ENCODE measurements at places on chromosomes 7 and 10.

DNA sequence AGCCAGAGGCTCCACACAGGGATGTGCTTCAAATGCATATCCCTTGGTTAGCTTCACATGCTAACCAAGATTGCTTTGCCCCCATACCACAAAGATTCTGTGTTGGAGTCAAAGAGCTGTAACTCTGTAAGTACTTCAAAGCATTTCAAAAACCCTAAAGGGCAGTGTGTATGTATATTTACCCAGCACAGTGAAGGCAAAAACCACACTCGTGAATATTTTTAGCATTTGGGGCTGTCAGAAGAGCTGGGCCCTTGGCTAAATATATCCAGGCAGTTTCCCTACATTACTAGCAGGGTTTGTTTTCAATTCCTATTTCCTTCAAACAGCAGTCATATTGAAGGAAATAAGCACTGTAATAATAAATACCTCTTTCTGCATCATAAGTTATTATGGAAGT is 84.2 kb upstream of the STEAP1B start:
- H3K27me3 ChIP-seq = no peaks in the 10 kb centered on the region
- H3K4me3 ChIP-seq = no peak overlapping the region
- peaks cover 41% of the 10 kb centered on the region for H3K4me1 ChIP-seq
- DNase-seq = no peak
- no peak overlapping the region for H3K27ac ChIP-seq
- no peaks in the 10 kb centered on the region for H3K36me3 ChIP-seq

DNA sequence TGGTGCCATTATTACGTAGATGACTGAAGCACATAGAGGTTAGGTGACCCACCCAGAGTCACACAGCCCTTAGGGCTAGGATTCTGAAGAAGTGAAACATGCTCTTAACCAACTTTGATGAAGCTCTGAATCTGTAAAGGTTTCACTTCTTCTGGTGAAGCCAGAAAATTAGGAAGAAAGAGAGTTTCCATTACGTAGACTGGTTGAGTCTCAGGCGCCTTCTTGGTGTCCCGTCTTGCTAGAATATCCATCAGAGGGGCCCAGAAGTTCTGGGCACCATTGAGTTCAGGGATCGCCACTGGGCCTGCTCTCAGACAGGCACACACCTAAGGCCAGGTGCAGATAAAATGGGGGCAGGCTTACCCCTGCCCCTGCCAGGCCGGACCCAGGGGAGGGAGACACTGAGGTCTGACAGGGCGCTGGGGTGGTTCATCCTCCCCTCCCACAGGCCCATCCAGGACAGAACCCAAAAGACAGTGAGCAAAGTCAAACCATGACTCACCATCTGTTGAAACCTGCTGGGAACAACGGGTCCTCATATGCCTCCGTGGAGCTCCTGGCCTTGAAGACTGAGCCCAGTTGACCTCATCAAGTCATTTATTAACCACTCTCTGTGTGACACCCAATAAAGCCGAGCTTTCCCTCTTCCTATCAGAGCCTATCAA is 33.2 kb downstream of the DRGX start:
- no peak overlapping the region for H3K4me3 ChIP-seq
- H3K27me3 ChIP-seq = no peaks in the 10 kb centered on the region
- no peaks in the 10 kb centered on the region for H3K36me3 ChIP-seq
- H3K27ac ChIP-seq = no peak overlapping the region
- peaks cover 20% of the 10 kb centered on the region for H3K4me1 ChIP-seq
- no peak for DNase-seq

- no peak for DNase-seq
- H3K36me3 ChIP-seq = peaks cover 20% of the 10 kb centered on the region
- peaks cover 35% of the 10 kb centered on the region for H3K4me1 ChIP-seq
- H3K27me3 ChIP-seq = no peaks in the 10 kb centered on the region
Measured at GRCh38 chr7:151077705-151078232, 2.8 kb downstream of the FASTK start.

DNA sequence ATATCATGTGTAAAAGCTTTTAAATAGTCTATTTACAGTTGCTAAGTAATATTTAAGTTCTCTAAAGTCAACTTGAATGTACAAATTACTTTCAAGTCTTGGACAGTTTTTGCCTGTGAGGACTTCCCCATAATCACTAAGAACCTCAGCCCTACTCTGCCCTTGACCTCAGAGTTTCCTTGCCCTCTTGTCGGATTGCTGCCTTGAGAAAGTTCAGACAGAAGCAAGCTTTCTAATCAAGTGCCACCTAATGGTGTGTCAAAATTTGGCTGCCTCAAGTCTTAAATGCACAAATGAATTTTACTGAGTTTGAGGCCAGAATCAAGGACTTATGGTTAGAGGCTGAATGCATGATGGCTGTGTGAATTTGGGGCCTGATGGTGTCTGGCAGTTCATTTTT is 88.3 kb upstream of the KAT6B start:
- peaks cover 5% of the 10 kb centered on the region for H3K4me1 ChIP-seq
- H3K27me3 ChIP-seq = no peaks in the 10 kb centered on the region
- peak overlapping the region; percentile 32 for H3K27ac ChIP-seq
- no peak for DNase-seq
- H3K36me3 ChIP-seq = peaks cover 2% of the 10 kb centered on the region

- peaks cover 8% of the 10 kb centered on the region for H3K27me3 ChIP-seq
- no peaks in the 10 kb centered on the region for H3K36me3 ChIP-seq
- no peak overlapping the region for H3K27ac ChIP-seq
Measured at GRCh38 chr10:15884447-15884846, 24.1 kb upstream of the MINDY3 start.
